H9 (cell line): ENCODE measurements at places on chromosomes 11 and 22. TPM values are rescaled to one million over a fixed set of nuclear protein-coding genes. Genes with fewer than 3 reads are reported as not detected.

- DNase-seq: peak; percentile 81
Measured at GRCh38 chr22:41966607-41967240, 2.5 kb upstream of the SEPTIN3 start.

GRCh38 chr11:120228794-120229384, 11.1 kb upstream of the POU2F3 start:
- peak; percentile 59 for DNase-seq

- DNase-seq: no peak
Measured at GRCh38 chr22:32967386-32968101, 90.6 kb downstream of the SYN3 start.

GRCh38 chr22:48885919-48886305, 941.8 kb downstream of the BRD1 start:
- DNase-seq: peak; percentile 20

- DNase-seq: no peak
Measured at GRCh38 chr11:64851831-64852351, 7.4 kb upstream of the CDC42BPG start.

Gene FGF19
- total RNA-seq: 7.4 and 7.7 TPM in 2 replicates

Gene MS4A6E
- not detected in 2 replicates for total RNA-seq

Gene GP1BB
- total RNA-seq: 2.4 and 3.4 TPM in 2 replicates
